ENCODE measurements at places on chromosomes 11 and 22.
A peak's percentile ranks its signal among the peaks of the same experiment; 100 is the strongest.

GRCh38 chr11:14529321-14529720, 9.1 kb upstream of the PSMA1 start:
- DNase-seq, result no peak

GRCh38 chr11:17738151-17738973, 3.8 kb downstream of the KCNC1 start:
- DNase-seq, result no peak

- no peak for DNase-seq
These were observed 12.8 kb upstream of the FBXO3 start for GRCh38 chr11:33787076-33787475.

- DNase-seq, result no peak
These were observed 4.5 kb downstream of the CD81 start for GRCh38 chr11:2381494-2382128.

- DNase-seq, result no peak
These were observed 602.1 kb downstream of the SOX6 start for GRCh38 chr11:15754221-15754620.

GRCh38 chr11:74932797-74933196, 16.1 kb downstream of the XRRA1 start:
- DNase-seq, result no peak

DNA sequence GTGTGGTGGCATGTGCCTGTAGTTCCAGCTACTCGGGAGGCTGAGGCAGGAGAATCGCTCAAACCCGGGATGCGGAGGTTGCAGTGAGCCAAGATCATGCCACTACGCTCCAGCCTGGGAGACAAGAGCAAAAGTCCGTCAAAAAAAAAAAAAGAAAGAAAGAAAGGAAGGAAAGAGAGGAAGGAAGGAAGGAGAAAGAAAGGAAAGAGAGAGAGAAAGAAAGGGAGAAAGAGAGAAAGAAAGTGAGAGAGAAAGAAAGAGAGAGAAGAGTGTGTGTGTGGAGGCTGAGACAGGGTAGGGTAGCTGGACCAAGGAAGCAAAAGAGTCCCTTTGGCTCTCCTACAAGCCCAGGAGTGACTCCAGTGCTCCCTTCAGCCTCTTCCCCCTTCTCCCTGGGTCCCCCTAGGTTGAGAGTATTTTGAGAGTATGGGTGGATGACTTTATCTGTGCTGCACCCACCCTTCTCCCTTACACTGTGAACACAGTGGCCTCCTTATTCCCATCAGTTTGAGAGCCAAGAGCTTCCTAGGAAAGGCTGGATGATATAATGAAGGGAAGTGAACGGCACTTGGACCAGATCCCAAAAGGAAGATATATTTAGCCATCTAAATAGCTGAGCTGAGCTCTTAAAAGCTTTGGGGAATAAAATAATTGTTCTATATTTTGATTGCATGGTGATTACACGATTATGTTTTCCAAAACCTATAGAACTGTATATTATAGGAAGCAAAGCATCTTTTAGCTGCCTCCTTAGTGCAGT, 9.5 kb upstream of the DENND5A start:
- no peak for DNase-seq

DNA sequence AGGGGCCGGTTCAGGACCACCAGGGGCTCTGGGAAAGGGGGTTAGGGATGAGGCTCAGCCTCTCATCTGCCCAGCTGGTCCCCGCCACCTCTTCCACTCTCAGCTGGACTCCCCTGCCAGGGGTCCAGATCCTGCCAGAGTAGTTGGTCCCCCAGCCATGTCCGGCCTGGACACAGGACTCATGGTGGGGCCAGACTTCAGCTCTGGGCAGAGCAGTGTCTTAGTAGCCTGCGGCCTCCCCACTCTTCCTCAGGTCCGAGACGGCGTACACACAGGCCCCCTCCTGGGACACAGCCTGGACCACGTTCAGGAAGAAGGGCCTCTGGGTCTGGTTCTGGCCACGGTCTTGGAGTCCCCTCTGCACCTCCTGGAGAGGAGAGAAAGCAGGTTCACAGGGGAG, 25.1 kb downstream of the GGT5 start:
- no peak for DNase-seq

DNA sequence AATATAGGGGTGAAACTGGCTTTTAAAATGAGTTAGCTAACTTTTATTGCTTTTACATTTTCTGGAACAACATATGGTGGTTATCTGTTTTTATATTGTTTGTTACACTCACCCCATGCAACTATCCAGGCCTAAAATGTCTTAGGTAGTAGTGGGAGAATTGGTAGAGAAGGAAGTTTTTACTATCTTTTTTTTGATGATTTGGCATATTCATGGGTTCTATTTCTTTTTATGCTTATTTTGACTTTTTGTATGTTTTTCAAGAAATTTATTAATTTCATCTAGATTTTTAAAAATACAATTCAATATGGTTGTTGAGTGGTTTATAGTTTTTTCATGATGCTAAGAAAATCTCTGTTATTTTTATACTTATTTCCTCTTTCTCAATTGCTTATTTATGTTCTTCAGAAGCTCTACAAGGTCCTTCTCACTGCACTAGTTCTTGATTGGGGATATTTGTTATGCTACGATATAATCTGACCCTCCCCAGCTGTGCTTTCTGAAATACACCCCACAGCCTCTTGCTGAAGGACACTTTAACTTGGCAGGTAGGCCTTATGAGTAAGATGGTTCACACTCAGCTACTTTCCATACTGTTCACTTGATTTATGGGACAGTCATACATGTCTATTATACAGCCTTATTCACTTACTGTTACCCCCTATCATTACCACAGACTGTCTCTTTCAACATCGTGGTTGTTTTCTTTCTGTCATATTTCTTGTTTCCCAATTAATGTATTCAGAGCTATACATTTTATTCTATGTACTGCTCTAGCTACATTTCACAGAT, 431.2 kb downstream of the METTL15 start:
- DNase-seq, result no peak

- DNase-seq, result peak; percentile 39
These were observed 11.1 kb upstream of the MYH9 start for GRCh38 chr22:36398601-36399471.

- DNase-seq, result no peak
These were observed 97.0 kb downstream of the SPON1 start for GRCh38 chr11:14059491-14059890.

GRCh38 chr22:50305393-50305922, 2.0 kb downstream of the PLXNB2 start:
- no peak for DNase-seq

- no peak for DNase-seq
These were observed 5.4 kb downstream of the HYOU1 start for GRCh38 chr11:119051440-119052162.

- no peak for DNase-seq
These were observed 137.2 kb downstream of the COMMD9 start for GRCh38 chr11:36151933-36152580.

DNA sequence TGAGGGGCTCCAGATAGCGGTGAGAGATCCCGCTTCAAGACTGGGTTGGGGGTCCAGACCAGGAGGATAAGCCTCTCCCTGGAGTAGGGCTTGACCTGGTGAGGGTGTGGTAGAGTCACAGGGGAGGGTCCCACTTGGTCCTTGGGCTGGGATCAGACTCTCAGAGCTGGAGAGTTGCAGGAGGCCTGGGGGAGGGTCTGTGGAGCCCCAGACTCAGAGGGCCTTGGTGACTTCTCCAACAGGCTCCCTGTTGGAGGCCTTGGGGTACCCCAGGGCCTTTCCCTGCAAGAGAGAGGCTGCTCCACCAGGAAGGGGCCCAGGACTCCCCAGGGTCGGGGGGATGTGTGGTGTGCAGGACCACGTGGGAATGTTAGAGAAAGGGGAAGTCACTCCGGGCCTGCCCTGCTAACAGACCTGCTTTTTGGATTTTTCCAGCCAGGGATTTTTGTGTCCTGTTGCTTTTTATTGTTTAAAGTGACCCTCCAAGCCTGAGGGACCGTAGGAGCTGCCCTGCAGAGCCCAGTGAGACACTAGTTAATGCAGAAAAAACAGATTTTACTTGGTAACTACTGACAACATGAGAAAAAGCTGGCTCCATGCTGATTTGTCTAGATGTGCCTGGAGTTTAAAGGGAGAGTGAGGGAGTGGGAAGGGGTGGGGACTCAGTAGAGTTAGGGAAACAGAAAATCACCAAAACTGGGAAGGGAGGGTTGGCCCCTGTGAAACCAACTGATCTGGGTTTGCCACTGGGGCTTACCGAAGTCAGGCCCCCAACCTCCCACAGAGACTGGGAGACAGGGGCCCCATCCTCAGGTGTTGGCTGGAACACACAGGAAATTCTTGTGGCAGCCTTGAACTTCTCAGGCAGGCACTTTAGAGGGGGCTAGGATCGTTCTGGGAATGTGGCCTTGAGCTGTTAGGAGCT, 801 bp upstream of the TXNRD2 start:
- DNase-seq, result peak; percentile 40

GRCh38 chr11:6614446-6614845, 2.4 kb upstream of the TAF10 start:
- no peak for DNase-seq

DNA sequence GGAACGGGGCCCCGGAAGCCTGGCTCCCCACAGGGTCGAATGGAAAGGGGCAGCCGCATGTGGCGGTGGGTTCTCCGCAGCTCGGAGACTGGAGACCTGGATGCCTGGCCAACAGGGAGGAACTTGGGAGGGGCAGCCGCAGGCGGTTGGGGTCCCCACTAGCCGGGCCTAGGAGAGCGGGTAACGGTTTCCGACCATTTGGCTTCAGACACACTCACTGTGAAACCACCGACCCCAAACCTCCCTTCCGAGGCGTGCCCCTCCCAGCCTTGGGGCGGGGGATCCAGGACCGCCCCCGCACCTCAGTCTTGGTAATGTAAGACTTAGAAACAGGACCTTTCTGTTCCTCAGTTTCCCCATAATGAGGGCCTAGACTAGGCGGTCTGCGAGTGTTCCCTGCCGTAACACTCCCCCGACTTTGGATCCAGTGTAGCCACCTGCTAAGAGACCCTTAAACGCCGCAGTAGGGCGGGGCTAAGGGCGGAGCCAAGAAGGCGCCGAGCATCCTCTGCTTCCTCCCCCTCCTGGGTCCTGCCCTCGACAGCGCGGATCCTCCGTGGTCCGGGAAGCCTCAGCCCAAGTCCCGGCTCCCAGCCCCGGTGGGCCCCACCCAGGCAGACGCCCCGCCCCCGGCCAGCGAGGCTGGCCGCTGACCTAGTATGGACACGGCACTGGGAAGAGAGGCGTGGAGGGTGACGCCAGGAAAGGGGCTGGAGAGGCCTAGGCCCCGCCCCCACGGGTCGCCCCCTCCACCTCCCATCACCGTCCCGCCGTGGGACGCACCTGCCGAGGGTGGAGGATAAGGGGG, 1.8 kb upstream of the RASGRP2 start:
- DNase-seq, result peak; percentile 65

- no peak for DNase-seq
These were observed 26.1 kb upstream of the PPP2R1B start for GRCh38 chr11:111792314-111792713.

DNA sequence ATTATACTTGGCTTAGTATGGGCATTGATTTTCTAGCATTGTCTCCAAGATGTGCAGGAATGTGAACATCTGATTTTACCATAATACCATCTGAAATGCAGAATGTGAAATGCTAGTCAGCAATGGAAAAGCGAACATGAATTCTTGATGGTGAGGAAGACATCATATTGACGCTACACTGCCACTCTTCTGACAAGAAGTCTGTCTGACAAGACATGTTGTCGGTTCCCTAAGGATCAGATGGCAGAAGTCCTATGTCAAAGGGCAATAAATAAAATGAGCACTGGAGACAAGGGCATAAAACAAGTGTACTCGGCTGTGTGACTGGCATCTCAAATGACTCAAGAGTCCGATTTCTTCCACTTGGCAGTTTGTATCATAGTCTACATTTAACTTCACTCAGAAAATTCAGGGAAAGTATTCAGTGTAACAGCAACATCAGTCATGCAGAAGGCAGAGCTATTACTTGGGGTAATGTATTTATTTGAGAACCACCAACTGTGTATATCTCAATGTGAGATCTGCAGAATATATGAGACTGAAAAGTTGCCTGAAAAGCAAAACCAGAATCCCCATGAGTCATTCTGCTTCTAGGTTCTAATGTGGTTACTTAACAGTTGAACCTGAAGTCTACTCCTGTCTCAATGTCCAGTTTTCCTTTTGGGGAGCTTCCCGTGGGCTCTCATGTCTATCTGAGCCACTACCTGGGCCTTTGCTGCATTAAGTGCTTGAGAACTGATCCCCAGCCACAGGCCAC, 51.5 kb downstream of the SLC17A6 start:
- no peak for DNase-seq

DNA sequence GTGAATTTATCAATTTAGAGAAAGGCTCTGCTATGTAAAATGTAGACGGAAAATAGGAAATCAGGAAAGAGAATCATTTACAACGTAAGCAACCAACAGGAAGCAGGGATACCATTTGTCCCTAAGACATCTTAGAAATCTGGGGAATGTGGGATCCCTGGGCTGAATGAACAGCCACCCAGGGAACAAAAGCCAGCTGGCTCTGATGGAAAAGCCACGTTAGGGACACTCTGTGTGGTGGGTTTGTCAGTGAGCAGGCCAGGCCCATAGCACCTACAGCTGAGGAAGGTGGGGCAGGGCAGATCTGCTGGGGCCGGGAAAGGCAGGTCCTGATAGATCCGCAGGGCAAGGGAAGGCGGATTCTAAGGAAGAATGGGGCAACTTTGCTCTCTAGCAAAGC, 87.1 kb upstream of the CSNK2A3 start:
- no peak for DNase-seq

GRCh38 chr11:108093128-108093904, 28.1 kb upstream of the ACAT1 start:
- no peak for DNase-seq

- no peak for DNase-seq
These were observed 63.5 kb upstream of the FDX1 start for GRCh38 chr11:110366291-110366690.

DNA sequence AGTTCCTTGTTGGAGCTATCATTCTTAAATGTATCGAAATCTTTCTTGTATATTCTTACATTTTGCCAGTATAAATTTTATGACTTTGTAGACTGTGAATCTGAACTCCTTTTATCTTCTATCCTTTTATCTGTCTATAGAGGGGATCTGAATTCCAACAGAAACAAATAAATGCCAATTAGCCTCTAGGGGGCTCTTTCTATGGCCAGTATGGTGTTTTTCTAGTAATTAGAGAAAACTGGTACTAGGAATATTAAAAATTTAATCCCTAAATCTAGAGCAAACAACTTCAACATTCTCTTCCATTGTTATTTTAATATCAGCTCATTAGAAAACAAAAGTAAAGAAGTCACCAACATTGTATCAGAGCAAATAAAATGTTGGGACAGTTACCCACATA, 21.5 kb upstream of the CAT start:
- DNase-seq, result no peak

DNA sequence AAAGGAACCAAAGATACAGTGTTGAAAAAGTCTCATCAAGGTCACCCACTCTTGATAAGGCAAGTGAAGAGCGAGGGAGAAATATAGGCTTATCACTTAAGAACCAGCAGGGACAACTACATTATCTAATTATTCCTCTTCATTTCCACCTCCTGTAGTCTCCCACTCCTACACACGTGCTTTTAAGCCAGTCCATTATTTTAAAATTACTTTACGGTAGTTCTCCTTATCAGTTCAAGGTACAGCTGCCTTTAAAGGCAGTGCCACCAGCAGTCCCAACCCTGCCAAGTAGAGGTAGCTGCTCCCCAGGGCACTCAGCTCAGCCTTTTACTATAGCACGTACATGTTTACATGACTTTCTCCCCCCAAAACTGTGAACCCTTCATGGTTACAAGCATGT, 161.5 kb upstream of the BLID start:
- DNase-seq, result no peak

GRCh38 chr11:112885744-112886433, 75.3 kb upstream of the NCAM1 start:
- DNase-seq, result no peak

- no peak for DNase-seq
These were observed 37.5 kb upstream of the NNMT start for GRCh38 chr11:114258696-114259095.

GRCh38 chr11:27820249-27820648, 120.0 kb upstream of the BDNF start:
- no peak for DNase-seq

All from SW 1271 (cell line).